ENCODE measurements at places on chromosomes 4 and X. TPM values are rescaled to one million over a fixed set of nuclear protein-coding genes. Genes with fewer than 3 reads are reported as not detected.

GRCh38 chr4:87580057-87580456, 28.3 kb upstream of the DSPP start:
- no peak for DNase-seq

GRCh38 chr4:84392951-84393590, 106.0 kb downstream of the NKX6-1 start:
- DNase-seq, result no peak

Gene FOXP3
- 0.40 TPM for polyA plus RNA-seq

DNA sequence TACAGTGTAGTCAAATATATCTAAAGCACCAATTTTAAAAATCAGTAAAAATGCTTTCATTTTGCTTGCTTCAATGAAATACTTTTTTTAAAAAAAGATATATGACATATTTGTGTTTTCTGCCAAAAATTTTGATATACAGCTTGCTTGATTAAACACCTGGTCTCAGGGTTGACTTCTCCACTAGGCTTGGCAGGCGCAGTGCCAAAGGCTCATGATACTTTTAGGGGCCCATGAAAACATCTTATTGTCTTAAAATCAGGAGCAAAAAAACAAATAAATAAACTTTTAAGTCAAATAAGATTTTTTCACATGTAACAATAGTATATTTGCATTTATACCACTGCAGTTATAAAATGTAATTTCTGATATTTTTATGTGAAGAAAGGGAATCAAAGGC, 95.6 kb downstream of the ADGRA3 start:
- DNase-seq, result no peak

DNA sequence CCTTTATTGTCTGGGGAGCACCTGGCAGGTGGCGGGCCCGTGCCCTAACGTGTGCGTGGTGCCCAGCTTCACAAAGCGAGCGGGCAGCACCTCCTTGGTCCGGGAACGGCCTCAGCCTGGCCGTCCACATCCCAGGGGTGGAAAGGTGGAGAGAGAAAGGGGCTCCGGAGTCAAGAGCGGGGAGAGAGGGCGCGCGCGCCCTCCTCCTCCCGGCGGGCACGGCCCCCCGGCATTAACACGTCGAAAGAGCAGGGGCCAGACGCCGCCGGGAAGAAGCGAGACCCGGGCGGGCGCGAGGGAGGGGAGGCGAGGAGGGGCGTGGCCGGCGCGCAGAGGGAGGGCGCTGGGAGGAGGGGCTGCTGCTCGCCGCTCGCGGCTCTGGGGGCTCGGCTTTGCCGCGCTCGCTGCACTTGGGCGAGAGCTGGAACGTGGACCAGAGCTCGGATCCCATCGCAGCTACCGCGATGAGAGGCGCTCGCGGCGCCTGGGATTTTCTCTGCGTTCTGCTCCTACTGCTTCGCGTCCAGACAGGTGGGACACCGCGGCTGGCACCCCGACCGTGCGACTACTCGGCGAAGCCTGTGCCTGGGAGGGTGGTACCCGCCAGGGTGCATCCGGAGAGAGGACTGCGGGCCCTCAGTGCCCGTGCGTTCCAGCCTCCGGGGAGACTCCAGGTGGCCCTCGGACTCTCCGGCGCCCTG, at the start of gene KIT:
TSS of gene KIT (plus strand) at position 407 of the 701 bp plus-strand sequence. CDS start at position 465, 58 bp downstream.
- peak; percentile 78 for DNase-seq

Gene LUZP4
- not detected for polyA plus RNA-seq

DNA sequence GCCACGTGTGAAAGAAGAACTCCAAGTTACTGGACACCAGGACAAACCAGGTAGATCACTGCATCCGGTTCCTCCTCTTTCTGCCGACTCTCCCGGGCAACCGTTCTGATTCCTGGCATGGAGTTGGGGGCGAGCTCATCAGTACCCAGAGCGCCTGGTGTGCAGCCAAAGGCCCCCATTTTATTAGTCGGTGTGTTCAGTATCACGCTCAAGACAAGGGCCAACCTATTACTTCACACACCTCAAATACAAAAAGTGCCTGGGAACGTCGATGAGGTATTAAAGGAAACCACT, 2.8 kb upstream of the CTBP1 start:
- peak; percentile 1 for DNase-seq

DNA sequence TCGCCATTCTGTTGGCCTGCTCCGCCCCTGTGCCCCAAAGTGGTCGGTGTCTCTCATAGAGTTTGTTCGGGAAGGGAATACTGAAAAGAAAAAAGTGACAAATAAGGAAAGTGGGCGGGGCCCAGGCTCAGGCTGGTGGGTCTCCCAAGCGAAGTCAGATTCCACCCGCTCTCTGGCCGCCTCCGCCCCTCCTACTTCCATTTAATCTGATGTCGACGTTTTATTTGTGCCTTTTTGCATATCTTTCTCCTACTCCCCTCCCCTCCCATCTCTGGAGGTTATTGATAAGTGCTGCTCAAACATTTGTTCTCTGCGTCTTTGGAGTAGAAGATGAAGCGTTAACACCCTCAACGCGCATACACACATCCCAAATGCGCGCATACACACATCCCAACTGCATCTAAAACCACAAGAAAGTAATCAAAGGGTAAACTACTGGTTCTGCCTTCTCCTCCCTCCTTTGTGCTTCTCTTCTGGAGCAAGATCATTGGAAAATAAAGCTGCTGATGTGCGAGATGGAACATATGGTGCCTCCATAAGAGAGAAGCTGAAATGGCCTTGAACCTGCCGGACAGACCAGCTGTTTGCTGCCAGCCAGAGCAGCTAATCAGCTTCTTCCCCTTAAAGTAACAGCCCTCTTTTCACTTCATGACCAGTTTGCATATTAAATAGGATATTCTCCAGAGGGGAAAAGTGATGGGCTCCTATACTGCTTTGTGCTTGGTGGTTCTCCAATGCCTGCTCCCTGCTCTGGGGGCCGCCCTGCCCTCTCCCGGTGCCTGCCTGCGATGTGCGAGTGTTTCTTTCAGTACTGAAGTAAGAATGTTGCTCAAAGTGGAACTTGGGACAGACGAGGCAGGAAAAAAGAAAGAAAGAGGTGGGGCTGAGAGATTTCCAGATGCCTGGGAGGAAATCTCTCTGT, 3.1 kb downstream of the MAMLD1 start:
- DNase-seq, result peak; percentile 80

GRCh38 chr4:37023504-37023903, 221.0 kb upstream of the NWD2 start:
- no peak for DNase-seq

Gene CHM
- 14.3 TPM for polyA plus RNA-seq

DNA sequence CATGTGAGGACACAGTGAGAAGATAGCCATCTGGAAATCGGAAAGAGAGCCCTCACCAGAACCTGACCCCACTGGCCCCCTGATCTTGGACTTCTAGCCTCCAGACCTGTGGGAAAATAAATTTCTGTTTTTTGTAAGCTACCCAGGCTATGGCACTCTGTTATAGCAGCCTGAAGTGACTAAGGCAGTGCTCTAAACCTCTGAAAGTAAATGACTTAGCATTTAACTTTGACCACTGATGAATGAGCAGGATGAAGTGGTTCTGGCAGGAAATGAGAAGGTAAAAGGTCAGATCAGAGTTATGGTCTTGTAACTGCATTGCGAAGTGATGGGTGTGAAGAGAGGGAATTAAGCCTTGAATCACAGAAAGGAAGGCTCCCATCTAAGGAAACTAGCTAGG, 17.0 kb downstream of the GPAT3 start:
- DNase-seq, result no peak

DNA sequence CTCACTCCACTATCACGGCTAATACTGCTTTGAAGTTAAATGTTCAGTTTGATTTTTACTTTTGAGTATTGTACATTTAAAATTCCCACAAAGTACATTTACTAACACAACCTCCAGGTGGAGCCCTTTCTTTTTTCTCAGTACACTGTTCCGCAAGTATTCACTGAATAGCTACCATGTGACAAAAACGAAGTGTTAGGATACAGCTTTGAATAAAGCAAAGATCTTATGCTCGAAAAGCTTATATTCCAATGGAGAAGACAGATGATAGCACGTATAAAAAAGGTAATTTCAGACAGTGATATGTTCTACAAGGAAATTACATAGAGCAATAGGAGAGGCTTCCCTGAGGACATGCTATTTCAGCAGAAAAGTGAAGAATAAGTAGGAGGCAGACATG, 60.7 kb upstream of the ABCG2 start:
- peak; percentile 77 for DNase-seq

Gene CT45A10
- polyA plus RNA-seq, result not detected

- DNase-seq, result peak; percentile 16
Observed at GRCh38 chrX:15334561-15334960, 762 bp downstream of the PIGA start.

- DNase-seq, result peak; percentile 62
Observed at GRCh38 chrX:68658530-68658929, 11.1 kb downstream of the STARD8 start.

Gene MAGEB2
- not detected for polyA plus RNA-seq

DNA sequence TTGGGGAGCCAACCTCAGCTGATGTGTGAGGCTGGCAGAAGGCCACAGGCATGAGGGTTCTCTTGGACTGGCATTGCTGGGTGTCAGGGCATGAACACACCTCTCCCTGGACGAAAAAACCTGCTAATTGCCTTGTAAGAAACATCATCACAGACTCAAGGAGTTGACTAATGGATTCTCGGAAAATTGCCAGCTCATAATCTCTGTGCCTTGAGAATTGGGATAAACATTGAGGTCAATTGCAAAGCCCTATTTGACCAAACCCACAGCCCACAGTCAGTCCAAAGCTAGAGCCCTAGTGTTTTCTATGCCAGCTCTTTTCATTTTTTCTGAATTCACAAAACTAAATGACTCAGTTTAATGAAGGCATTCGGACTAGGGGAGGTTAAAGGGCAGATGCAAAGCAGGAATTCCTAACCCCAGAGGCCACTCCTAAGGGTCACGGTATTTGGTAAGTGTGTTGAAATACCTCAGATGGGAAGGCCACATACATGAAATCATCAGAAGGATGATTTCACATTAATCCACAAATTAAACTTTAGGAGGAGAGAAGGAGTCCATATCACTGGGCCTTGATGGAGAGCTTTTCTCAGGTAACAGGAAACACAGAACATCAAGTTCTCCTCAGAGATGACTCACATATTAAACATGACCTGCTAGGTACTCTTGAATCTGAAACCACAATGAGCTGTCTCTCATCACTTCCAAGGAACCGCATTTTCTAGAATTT, 39.0 kb upstream of the RASL11B start:
- no peak for DNase-seq

DNA sequence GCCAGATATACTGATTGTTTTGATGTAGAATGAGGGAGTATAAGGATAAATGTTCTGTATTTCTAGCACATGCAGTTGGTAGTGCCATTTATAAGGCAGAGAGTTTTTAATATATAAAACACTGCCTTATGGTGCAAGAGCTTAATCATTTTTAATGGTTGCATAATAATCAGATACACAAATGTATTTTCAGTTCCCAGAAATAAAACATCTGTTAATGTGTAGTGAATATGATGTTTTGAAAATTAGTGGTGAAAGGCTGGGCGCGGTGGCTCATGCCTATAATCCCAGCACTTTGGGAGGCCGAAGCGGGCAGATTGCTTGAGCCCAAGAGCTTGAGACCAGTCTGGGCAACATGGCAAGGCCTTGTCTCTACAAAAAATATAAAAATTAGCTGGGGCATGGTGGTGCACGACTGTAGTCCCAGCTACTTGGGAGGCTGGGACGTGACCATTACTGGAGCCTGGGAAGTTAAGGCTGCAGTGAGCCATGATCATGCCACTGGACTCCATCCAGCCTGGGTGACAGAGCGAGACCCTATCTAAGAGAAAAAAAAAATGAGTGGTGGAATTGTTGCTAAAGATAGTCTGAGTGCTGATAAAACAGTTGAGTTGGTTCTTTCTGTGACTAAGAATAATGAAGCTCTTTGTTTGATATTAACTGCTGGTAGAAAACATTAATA, 29.3 kb downstream of the CLCN3 start:
- no peak for DNase-seq

- no peak for DNase-seq
Observed at GRCh38 chrX:16851421-16851820, 18.7 kb downstream of the RBBP7 start.

Gene MID1
- polyA plus RNA-seq, result 17.5 TPM

DNA sequence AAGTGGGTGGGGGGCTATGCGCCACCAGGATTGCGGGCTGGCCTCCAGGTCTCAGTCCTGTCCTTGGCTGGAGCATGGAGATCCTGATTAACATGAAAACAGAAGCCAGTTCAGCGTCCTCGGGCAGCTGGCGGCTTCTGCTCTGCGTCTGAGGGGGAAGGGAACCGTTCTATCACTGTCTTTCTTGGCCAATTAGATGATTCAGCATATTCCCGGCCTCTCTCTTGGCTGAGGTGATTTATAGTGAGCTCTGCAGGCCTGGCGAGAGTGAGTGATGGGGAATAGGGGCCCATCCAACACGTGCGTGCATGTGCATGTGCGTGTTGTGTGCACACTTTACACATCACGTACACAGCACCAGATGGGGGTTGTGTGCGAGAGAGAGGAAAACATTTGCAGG, 145.8 kb upstream of the ATP6AP2 start:
- DNase-seq, result peak; percentile 78

Gene DGKK
- polyA plus RNA-seq, result 0.03 TPM

DNA sequence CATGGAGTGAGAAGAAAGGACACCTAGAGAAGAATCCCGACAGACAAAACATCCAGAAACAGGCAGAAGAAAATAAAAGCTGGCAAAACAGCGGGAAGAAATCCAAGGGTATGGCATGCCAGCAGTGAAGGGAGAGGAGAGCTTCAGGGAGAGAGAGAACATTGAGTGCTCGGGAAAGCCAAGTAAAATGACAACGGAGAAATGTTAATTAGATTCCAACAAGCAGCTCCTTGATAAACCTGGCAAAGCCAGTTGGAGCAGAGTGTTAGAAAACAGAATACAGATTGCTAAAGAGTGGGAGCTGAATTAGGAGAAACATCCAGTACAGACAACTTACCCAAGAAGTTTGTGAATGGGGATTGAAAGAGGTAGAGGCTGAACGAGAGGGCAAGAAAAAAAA, 40.4 kb upstream of the MAOA start:
- DNase-seq, result no peak

DNA sequence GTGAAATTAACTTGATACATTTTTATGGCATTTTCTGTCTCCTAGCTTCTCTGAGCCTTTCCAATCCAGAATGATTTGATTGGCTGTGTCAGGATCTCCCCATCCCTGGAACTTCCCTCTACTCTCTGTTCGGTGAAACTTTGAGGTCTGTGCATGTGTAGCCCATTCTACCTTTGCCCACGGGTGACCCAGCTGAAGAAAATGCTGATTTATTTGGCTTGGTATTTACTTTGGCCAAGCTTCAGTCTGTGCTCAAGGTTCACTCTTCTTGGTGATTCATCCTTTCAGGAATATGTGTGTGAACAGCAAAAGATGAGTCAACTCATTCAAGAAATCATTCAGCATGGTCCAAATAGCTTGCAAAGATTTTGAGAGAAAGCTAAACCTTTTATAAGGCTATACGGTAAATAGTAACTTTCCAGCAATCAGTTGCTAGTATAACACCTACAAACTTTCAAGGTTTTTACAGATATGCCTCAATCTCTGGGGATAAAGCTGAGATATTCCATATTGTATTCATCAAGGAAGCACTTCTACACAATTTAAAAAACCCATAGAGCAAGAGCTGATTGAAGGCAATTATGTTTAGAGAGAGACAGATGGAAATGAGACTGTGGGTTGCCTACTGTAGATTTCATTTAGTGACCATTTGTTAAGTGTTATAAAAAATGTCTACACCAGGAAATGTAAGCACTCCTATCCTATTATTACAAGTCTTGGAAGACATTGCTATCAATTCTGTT, 233.9 kb upstream of the CXXC4 start:
- no peak for DNase-seq

Gene FAM9B
- not detected for polyA plus RNA-seq

- DNase-seq, result peak; percentile 88
Observed at GRCh38 chrX:40154853-40155588, 57.3 kb upstream of the BCOR start.

Gene FGA
- polyA plus RNA-seq, result not detected
